ENCODE measurements at places on chromosomes 2 and 18.

DNA sequence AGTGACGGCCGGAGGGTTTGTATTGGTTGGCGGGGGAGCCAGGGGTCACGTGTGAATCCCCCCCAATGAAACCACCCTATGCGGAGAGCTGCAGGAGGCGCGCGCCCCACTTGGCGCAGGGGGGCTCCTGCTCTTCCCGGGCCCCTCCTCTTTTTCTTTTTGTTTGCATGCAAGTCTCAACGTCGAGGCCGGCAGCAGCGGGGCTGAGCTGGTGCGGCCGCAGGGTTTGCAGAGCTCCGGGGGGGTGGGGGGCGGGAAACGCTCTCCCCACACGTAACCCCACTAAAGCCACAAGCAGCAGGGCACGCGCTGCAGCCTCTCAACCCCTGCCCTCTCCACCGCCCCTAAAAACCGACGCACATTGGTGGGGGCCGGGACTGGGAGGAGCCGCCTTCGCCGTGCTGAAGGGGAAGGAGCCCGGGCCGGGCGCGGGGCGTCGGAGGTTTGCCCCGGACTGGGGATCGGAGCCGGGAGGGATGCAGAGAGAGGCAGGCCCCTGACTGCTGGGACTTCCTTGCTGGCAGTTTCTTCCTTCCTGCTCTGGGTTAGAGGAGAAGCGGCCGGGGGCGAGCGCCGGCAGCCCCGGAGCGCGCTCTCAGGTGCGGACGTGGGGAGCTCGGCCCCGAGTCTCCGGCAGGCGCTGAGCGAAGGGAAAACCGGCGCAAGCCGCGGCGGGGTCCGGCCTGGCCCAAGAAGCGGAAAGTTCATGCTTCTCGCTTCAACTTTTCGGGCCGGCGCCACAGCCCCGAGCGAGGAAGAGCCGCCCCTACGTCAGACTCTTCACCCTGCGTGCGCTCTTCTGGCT lies 864 bp downstream of the LBH start:
- DNase-seq = no peak

- DNase-seq = no peak
These were observed 259.2 kb downstream of the CELF4 start for GRCh38 chr18:37306432-37306831.

GRCh38 chr2:201795607-201796477 lies 10.5 kb upstream of the CDK15 start:
- DNase-seq = no peak

- DNase-seq = no peak
These were observed 45.1 kb downstream of the DHX57 start for GRCh38 chr2:38830526-38831159.

- DNase-seq = no peak
These were observed 107.0 kb downstream of the FMNL2 start for GRCh38 chr2:152441961-152442360.

DNA sequence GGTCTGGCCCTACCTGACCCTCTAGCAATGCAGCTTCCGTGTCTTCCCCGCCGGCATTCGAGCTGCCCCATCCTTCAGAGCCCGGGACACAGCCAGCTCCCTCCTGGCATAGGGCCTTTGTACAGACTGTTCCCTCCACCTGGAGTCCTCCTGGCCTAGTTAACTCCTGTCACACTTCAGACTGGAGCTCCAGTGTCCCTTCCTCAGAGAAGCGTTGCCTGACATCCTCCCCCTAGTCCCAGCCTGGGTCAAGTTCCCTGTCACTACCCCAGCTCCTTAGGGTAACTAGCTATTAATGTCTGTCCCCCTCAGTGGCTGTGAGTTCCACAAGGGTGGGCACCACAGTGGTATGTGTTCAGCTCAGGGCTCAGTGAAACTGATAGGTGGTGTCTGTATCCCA lies 45.5 kb upstream of the LOXHD1 start:
- no peak for DNase-seq

DNA sequence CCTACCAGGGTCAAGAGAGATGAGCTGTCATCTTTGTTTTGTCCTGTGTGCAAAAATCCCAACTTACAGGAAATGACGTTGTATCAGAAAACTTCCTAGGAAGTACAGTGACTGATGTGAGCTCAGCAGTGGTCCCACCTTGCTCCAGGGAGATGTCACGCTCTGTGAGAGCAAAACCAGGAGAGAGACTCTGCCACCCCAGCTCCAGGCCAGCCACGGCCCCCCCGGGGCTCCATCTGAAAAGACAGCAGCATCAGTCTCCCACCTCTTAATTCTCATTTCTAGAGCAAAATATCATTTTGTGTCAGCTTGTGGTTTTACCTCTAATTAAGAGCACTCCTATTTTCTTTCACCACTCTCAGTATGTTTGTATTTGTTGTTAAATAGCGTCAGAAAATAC lies 57.5 kb downstream of the MYL12B start:
- DNase-seq = no peak

GRCh38 chr2:154466226-154466625 lies 232.3 kb upstream of the KCNJ3 start:
- no peak for DNase-seq

DNA sequence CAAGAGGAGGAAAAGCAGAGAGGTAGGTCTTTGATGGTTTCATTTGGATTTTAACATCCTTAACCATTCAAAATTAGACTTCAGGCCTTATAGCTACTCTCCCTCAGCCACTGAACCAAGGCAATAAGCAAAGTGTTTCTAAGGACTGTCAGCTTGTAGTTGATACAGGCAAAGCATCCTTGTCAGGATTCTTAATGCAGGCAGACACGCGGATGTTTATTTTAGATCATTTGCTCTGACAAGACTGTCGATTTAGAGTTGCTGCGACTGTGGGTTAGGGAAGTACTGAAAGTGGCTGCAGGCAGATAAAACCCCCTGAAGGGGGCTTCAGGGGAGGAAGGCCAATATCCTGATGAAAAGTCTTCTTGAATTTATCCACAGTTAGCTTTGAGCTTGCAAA lies 46.6 kb downstream of the CDH20 start:
- DNase-seq = no peak

DNA sequence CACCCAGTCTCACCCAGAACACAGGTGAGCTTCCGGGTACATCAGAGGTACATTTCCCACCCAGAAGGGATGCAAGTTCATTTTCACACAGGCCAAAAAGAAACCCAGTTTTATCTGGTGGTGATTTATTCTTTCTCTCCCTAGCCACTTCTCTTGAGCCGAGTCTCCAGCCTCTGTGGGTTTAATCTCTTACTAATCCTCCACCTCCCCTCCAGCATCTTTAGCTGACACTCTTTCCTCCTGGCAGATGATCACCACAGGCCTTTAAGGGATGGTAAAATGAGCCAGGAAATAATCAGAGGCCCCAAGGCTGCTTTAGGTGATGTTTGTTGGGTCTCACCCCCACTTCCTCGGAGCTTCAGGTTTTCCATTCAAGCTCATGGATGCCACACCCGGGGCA lies 145.7 kb upstream of the DLX2 start:
- DNase-seq = no peak
